ENCODE measurements at places on chromosomes 13 and 19. TPM values are rescaled to one million over a fixed set of nuclear protein-coding genes. Genes with fewer than 3 reads are reported as not detected.

- DNase-seq, result no peak
Observed at GRCh38 chr19:2627855-2628254, 74.6 kb downstream of the GNG7 start.

- no peak for DNase-seq
Observed at GRCh38 chr13:32381539-32381938, 46.4 kb downstream of the N4BP2L1 start.

DNA sequence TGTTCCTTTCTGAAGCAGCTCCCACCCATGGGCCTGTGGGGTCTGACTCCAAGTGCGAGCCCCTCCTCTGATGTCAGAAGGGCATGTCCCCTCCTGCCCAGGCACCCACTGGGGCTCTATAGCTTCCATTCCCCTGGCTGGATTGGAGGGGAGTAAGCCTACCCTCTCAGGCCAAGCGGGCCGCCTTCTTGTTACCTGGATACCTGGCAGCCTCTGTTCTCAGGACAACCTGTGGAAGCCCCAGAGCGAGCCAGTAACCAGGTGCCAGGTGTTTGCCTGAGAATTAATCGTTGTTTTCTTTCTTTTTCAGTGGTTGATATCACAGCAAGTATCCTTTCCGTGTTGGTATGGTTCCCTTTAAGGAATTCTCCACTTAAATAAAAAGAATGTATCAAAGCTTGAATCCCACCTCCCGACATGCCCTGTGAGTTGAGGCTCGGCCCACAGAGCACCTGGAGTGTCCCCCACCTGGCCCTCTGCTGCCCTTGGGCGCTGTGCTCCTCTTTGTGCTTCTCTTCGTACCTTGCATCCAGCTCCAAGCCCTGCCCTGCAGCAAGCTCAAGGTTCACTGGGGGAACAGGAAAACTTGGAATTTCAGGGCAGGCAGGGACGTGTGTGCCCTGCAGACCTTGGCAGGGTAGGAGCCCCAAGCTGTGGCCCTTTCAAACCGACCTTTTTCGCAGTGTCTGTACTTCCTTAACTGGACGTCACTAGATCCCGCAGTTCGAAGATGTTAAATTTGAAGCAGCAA is 15.0 kb downstream of the MAU2 start:
- DNase-seq, result no peak

DNA sequence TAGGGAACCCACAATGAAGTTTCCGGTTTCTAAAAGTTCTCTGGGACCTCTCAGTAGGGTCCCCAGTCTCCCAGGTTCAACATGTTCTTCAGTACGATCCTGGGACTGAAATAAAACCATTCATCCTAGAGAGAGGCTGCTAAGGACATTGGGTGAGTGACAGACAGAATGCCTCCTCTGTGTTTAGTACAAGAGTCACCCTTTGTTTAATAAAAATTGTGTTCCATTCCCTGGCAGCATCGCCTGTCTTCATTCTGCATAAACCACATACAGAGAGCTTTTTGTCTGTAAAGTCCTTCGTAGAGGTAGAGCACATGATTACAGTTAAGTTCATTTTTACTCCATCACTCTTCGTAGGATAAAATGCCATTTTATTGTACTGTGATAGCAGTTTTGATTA is 95.3 kb upstream of the GPR12 start:
- no peak for DNase-seq

KLF1 gene
- not detected for total RNA-seq

GRCh38 chr13:99507986-99508385 is 6.7 kb downstream of the TM9SF2 start:
- no peak for DNase-seq

- no peak for DNase-seq
Observed at GRCh38 chr19:33187183-33187540, 7.0 kb upstream of the LRP3 start.

CEACAM19 gene
- total RNA-seq, result 2.8 TPM

GRCh38 chr13:35208587-35208986 is 266.5 kb downstream of the NBEA start:
- DNase-seq, result no peak

DNA sequence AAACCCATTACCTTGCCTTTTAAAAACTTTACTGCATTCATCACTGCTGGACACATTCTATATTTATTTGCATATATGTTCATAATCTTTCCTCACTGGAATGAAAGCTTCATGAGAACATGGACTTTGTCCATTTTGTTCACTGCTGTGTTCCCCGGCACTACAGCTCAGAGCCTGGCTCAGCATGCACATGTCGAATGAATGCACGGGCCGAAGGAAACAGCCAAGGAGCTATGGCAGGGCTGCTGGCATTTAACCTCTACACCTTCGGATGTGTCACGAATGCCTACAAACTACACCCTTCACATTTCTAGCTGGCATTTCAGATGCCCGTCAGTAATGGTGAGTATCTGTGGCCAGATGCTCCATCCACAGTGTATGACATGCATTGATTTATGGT is 7.6 kb downstream of the MTIF3 start:
- no peak for DNase-seq

DNA sequence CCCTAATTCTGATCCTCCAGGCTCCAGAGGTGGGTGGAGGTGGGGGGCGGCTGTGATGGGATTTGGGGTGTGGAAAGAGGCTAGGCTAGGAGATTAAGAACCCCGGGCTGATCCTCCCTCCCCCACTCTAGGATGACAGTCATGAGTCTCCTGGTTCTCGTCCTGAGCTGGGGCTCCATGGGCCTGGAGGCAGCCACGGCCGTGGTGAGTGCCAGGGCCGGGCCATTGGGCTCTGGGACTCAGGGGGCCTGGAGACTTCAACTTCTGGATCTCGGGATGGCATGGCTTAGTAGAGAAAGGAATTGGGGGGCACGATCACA is 13.9 kb downstream of the TTYH1 start:
- no peak for DNase-seq

- no peak for DNase-seq
Observed at GRCh38 chr13:54347531-54347930, 1318.9 kb downstream of the OLFM4 start.

GRCh38 chr13:77339408-77339807 is 12.5 kb upstream of the MYCBP2 start:
- DNase-seq, result no peak

- DNase-seq, result peak; percentile 85
Observed at GRCh38 chr19:33905937-33906577, 109.4 kb downstream of the KCTD15 start.

- DNase-seq, result no peak
Observed at GRCh38 chr13:51797664-51798488, 6.1 kb downstream of the DHRS12 start.

CDX2 gene
- not detected for total RNA-seq

DNA sequence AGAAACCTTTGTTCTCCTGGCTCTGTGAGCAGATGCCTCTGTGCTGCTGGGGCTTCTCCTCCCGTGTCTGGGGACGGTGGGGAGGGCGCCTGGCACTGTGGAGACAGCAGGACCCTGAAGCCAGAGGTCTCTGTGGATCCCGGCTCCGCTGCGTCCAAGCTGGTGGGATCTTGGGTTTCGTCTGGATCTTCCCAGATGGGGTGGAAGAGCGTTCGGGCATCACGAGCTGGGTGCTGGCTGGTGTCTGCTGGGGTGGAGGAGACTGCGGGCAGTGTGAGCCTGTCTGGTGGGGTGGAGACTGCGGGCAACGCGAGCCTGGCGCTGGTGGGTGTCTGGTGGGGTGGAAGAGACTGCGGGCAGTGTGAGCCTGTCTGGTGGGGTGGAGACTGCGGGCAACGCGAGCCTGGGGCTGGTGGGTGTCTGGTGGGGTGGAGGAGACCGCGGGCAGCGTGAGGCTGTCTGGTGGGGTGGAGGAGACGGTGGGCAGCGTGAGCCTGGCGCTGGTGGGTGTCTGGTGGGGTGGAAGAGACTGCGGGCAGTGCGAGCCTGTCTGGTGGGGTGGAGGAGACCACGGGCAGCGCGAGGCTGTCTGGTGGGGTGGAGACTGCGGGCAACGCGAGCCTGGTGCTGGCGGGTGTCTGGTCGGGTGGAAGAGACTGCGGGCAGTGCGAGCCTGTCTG is 5.6 kb downstream of the TEX29 start:
- DNase-seq, result no peak

DNA sequence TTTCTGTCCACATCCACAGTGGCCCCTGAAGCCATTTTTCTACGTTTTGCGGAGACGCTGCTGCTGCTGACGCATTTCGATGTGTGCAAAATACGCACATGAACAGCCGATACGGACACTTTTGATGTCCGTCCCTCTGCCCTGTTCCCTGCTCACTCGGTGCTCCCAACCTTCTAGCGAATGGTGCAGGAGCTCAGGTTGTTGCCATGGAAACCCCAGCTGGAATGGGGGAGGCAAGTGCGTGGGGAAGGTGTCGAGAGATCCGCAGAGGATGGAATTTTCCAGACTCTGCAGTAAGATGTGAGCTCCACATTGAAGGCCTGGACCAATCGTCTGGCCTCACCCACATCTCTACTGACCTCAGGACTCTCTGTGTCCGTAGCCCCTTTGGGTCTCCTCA is 109.2 kb upstream of the USP29 start:
- DNase-seq, result no peak

DNA sequence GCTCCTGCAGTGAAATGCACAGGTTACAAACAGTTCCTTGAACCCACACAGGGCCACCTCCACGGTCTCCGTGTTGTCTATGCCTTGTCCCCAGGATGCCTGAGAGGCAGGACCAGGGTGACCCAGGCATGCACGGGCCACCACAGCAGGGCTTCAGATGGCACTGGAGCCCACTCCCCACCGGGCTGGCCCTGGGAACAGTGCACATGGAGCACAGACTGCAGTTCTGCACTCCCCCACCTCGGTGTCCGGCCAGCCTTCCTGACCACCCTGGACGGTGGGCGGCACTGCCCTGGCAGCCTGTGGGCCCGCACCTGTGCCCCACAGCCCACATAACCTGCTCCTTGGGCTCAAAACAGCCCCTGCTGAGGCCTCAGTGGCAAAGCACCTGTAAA is 14.3 kb upstream of the SLC35E1 start:
- peak; percentile 53 for DNase-seq

CACNG6 gene
- not detected for total RNA-seq

GRCh38 chr19:50486823-50487515 is 10.3 kb upstream of the GARIN5A start:
- DNase-seq, result peak; percentile 55

DNA sequence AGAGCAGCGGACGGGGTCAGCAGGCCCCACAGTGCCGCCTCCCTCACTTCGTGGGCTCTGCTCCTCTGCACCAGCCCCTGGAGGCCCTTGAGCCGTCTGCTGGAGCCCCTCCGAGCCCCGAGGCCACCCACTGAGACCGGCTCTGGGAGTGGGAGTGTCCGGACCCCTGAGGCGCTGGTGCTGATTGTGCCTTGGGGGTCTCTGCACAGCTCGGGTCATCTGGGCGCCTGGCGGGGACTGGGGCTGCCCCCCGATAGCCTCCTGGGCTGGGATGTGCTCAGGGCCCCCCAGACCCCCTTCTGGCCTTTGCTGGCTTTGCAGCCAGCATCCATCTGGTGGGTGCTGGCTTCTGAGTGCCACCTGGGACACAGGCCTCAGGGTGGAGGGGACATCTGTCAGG is 15.4 kb downstream of the CBARP start:
- DNase-seq, result no peak

DNA sequence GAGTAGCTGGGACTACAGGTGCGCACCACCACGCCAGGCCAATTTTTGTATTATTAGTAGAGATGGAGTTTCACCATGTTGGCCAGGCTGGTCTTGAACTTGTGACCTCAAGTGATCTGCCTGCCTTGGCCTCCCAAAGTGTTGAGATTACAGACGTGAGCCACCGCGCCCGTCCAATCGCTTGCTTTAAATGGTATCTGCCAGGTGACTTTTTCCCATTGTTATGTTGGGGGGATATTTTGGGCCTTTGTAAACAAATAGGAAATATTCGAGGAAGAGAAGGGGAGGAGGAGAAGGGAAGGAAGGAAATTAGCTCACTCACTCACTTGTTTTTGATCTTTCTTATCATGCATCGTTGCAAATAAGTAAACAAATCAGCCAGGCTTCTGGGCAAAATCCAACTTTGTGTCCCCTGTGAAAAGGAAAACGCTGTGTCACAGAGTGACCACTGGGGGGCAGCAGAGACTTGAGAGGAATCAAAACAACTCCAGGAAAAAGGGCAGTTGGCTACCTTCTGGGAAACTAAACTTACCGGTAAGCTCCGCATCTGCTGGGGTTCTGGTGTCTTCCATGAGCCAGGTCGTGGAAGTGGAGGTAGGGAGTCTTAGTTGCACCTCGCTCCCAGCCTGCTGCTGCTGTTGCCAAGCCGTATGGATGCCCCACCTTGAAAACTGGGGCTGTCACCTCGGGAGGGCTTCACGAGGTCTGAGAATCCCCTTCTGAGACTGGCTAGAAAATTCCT is 9.3 kb upstream of the RANBP3 start:
- DNase-seq, result no peak

- no peak for DNase-seq
Observed at GRCh38 chr19:46080561-46080960, 39.8 kb upstream of the IGFL4 start.

GRCh38 chr13:113118261-113119021 is 4.2 kb upstream of the F10 start:
- DNase-seq, result no peak

TOMM40 gene
- total RNA-seq, result 45.3 TPM

- DNase-seq, result no peak
Observed at GRCh38 chr19:57803265-57803593, 11.5 kb downstream of the ZNF552 start.

DNA sequence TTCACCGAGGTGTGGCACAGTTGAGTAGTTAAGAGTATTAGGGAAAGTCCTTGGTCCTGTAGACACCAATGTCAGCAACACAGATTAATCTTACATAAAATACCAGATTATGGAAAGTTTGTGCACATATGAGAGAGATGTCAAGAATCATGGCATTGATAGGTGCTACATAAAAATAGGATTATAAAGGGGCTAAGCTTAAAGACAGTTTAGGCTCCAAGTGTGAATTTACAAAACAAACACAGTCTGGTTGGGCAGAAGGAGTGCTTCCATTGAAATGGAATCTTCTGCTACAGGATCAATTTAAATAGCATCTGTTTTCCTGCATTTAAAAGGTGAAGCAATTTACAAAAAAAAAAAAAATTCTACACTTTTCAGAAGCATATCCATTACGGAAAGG is 292.9 kb downstream of the DNAJC15 start:
- DNase-seq, result no peak

TMEM86B gene
- total RNA-seq, result 1.6 TPM
